KBM-7 (cell line): ENCODE measurements at places on chromosomes 5 and 9.

DNA sequence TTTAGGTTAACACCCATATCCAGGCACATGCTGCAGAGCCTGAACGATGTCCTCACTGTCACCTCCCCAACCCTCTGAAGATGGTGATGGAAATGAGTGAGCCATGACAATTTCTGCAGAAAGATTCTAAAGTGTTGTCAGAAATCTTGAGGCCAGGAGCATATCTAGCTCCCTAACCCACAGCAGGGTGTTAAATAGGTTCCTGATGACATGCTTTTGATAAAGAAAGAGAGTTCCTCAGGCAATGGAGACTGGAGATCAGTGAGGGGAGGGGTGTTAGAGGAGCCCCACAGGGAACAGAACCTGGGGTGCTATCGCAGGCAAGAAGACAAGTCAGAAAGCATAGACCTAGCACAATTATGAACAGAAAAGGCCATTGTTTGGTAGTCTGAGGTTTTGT, 95.7 kb downstream of the ENC1 start:
- no peak for DNase-seq

GRCh38 chr5:83006683-83007283, 70.4 kb downstream of the TMEM167A start:
- no peak for DNase-seq

- DNase-seq = no peak
Observed at GRCh38 chr5:125786021-125786420, 637.2 kb upstream of the GRAMD2B start.

GRCh38 chr5:66232706-66233445, 88.8 kb downstream of the SREK1 start:
- no peak for DNase-seq

GRCh38 chr9:136996361-136997292, at the start of gene CLIC3:
TSS of gene CLIC3 (minus strand) at chr9:136996568. CDS start at chr9:136996543, 25 bp downstream.
- peak; percentile 44 for DNase-seq

GRCh38 chr5:58641533-58641932, 58.7 kb downstream of the RAB3C start:
- no peak for DNase-seq

DNA sequence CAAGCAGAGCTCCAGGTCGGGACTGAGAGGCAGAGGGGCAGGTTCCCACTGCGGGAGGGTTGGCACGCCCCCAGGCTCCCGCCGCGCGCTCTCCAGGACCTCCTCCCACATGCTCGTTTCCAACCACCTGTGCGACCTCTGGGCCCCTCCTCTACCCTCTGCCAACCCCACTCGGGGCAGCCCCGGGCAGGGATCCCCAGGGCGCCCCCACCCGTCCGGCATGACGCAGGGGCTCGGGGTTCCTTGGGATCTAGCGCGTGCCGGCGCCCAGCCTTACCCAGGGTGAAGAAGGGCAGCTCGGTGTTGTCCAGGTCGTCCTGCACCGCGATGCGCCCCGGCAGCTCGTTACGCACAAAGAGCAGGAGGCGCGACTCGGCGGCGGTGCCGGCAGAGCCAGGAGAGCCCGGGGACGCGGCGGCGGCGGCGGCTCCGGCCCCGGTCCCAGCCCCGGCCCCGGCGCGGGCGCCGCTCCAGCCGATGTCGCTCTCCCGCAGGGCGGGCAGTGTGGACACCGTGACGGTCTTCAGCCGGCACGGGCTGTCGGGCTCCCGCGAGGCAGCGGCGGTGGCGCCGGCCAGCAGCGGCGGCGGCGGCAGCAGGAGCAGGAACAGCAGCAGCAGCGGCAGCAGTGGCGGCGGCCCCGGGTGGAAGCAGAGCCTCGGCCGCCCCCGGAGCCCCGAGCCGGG, 494 bp downstream of the ASTN2 start:
- DNase-seq = no peak
